Renal cortical epithelial cell (primary cell): ENCODE measurements at places on chromosomes 11 and 22.

- peak; percentile 46 for DNase-seq
Measured at GRCh38 chr11:13668957-13669521, 571 bp downstream of the FAR1 start.

GRCh38 chr11:58578136-58578634 is 678 bp upstream of the ZFP91 start:
- DNase-seq: peak; percentile 99

GRCh38 chr11:82899186-82899820 is 927 bp downstream of the PRCP start:
- no peak for DNase-seq

DNA sequence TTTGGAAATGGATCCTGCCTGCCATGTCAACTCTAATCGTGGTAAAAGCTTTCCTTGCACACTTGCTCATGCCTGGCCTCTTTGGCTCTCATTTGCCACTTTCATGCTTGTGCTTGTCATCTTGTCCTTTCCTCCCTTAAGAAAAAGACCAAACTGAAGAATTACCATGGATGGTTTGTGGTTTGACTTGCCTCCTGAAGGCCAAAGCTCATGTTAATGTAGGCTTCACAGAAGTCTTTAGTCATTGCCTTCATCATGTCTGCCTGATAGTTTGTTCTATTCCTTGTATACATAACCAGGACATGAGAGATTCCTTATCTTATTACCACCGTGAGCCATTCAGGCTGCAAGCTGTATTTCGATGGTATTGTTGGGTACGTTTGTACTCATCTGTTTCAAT is 17.3 kb downstream of the TEAD1 start:
- DNase-seq: no peak

- DNase-seq: no peak
Measured at GRCh38 chr11:116192509-116193210, 580.1 kb downstream of the BUD13 start.

DNA sequence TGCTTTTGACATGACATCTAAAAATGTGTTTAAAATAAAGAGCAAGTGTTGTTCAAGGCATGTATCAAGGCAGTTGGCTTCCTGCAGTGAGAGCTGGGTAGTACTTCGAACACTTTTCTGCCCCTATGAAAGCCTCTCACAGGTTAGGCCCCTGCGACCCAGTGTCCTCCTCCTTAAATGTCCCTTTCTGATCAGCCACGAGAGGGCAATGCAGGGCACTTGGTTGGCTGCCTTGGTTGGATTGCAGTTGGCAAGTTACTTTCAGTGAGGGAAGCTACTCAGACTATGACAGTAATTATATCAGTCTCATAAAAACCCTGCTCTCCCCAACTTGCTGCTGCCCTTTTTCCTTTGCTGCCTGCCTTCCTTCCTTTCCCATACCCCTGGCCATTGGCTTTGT is 743.8 kb downstream of the NTM start:
- DNase-seq: peak; percentile 38

GRCh38 chr22:46122980-46123693 is 27.2 kb upstream of the PPARA start:
- no peak for DNase-seq

- DNase-seq: no peak
Measured at GRCh38 chr22:35899736-35900135, 128.9 kb downstream of the RBFOX2 start.

- DNase-seq: no peak
Measured at GRCh38 chr11:82924522-82925224, 23.1 kb downstream of the DDIAS start.

GRCh38 chr22:43262990-43263644 is 76.2 kb upstream of the TTLL12 start:
- DNase-seq: no peak

DNA sequence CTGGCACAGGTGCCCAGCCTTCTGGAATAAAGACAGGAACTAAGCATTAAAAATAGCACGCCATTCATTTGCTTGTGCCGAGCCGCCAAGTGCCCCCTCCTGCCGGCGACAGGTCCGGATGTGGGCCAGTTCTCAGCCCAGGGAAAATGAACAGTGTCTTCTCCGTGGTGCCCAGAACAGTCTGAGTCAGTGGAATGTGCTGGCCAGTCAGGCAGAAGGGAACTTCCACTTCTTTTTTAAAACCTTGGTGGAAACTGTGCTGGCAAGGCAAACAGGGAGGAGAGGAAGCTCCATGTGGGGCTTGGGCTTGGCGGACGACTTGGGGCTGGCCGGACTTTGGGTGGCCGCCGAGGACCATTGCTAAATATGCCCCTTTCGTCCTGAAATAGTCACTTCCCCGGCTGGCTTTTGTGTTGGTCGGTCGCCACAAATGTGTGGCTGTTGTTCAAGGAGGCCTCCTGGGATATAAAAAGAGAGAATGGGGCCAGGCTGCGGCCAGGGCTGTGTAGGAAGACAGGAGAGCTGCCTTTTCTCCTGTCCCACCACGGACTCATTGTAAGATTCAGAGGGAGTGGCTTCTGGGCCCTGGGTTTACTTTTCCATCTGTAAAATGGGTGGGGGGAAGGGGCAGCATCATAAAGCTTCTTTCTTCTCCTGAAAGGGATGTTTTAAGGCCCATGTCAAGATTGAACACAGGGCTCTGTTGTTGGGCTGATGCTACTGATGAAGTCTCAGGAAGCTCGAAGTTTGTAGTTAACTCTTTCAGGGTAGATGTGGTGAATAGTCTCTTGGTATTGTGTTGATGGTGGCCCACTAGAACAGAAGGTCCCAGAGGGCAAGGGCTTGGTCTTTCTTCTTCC is 101.0 kb downstream of the PTPRJ start:
- peak; percentile 91 for DNase-seq

DNA sequence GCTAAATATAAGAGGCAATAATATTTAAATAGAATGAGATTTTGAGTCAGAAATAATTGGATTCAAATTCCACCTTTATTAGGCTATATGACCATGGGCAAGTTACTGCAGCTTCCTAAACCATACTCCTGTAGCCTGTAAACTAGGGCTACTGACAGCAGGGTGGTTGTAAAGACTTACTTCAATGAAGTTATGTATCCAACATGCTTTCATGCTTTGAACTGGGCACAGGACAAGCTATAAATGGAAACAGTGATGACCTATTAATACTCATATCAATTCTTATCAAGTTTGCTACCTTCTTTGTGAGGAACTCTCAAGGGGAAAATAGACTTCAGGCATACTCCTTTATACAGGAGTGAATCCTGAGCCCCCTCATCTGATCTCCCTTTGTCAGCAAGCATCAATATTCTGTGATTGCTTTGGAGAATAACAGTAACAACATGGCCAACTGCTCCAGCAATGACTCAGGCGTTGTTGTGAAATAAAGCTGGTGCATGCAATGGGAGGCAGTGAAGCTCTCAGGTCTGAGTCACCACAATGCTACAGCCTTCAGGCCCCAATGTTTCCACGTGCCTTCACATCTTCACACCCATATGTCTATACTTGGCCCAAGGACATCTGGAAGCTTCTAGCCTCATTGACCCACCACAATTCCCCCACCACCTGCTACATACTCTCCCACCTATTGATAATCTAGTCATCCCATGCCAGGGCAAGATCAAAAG is 102.5 kb downstream of the KCNA4 start:
- DNase-seq: no peak

- DNase-seq: no peak
Measured at GRCh38 chr22:41681616-41682015, 7.1 kb downstream of the SNU13 start.

- no peak for DNase-seq
Measured at GRCh38 chr22:35746248-35746647, 28.6 kb downstream of the APOL5 start.

GRCh38 chr11:9739123-9739900 is 75.4 kb downstream of the SWAP70 start:
- no peak for DNase-seq

DNA sequence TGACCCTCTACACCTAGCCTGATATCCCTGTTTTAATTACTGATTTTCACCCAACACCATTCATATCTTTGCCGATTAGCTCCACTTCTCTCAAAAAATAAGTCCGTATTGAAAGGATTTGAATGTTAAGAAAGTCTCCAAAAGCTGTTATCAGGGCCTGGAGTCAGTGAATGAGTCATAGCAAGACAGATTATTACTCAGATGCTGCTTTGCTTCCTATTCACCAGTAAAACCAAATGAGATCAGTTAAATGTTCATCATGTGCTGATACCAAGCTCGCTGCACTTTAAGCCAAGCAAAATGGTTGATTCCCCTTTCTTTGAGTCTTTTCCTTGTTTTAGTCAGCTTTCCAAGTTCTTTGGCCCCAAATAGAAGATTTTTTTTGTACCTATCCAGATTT is 228.4 kb downstream of the FAT3 start:
- DNase-seq: peak; percentile 41

- DNase-seq: peak; percentile 53
Measured at GRCh38 chr11:12526789-12527188, 147.4 kb upstream of the TEAD1 start.

DNA sequence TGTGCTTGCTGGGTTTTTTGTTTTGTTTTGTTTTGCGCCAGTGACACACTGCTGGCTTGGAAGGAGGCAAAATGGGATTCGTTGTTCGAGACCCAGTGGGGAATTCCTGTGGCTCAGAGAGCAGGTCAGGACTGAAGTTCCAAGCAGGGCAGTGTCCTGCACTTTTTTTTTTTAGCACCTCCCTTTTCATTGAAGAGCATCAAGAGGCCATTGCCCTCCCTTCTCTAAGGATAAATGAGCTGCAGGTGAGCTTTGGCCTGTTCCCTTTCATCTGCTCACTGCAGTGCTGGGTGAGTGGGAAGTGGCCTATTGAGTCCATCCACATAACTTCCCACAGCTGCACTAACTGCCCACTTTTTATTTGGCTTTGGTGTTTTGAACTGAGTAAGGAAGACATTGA is 87.8 kb downstream of the ARHGAP42 start:
- peak; percentile 94 for DNase-seq

- DNase-seq: no peak
Measured at GRCh38 chr11:68461575-68461917, 994 bp downstream of the PPP6R3 start.

DNA sequence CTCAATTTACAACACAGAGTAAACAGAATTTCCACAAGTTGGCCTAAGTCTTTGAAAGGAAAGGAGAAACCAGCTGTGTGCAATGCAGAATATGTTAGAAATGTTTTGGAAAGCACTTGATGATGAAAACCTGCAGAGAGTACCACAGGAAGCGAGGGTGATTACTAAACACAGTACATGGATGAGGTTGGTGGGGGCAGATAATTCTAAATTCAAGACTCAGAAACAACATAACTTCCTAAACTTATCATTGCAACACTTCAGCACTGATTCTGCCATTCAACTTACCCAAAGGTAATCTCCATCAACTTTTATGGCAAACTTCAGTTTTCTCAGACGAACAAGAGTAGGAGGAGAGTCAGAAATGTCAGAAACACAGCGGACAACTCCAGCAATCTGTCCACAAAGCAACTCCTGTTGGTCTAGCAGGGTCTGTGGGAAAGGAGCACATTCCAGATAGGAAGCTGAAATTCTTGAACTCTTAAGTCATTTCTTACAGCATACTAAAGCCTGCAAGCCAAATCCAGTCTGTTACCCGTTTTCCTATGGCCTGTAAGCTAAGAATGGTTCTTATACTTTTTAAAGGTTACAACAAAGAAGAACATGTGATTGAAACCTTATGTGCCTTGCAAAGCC is 6.8 kb downstream of the HPS4 start:
- DNase-seq: peak; percentile 71

GRCh38 chr11:72998676-72999075 is 143.4 kb downstream of the FCHSD2 start:
- DNase-seq: no peak

DNA sequence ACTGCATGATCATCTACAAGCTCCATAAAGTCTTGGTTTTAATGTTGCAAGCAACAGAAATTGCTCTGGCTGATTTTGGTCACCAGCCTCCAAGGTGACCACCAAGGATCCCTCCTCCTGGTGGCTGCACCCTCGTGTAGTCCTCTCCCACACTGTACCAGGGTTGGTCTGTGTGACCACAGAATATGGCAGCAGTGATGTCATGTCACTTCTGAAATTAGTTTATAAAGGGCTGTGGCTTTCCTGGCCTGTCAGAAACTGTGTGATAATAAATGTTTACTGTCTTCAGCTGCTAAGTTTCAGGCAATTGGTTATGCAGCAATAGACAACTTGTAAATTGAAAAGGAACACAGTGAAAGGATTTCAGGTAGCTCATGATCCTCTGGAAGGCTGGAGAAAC is 5.3 kb upstream of the PRDM11 start:
- DNase-seq: no peak

- DNase-seq: peak; percentile 23
Measured at GRCh38 chr11:128938156-128938885, 4.3 kb downstream of the TP53AIP1 start.

DNA sequence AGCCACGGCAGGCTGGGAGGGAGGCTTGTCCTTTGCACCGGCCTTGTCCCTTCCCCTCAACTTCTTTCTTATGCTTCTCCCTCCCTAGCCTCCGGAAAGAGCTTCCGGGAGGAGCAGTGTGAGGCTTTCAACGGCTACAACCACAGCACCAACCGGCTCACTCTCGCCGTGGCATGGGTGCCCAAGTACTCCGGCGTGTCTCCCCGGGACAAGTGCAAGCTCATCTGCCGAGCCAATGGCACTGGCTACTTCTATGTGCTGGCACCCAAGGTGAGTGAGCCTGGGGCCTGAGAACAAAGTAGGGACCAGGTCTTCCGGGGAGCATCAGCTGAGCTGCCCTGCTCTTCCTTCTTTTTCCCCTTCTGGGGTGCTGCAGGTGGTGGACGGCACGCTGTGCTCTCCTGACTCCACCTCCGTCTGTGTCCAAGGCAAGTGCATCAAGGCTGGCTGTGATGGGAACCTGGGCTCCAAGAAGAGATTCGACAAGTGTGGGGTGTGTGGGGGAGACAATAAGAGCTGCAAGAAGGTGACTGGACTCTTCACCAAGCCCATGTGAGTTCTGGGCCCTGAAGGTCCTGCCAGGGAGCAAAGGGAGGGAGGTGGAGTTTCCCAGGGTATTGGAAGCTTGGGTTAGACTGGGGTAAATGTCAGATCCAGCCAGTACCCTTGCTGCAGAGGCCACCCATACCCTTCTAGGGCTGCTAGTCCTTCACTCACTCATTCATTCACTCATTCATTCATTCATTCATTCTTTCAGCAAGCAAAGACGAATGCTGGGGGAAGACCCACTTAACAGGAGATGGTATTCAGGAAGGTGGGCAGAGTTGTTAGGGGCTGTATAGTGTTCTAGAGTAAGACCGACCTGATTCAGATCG is 22.6 kb downstream of the ADAMTS15 start:
- DNase-seq: no peak

DNA sequence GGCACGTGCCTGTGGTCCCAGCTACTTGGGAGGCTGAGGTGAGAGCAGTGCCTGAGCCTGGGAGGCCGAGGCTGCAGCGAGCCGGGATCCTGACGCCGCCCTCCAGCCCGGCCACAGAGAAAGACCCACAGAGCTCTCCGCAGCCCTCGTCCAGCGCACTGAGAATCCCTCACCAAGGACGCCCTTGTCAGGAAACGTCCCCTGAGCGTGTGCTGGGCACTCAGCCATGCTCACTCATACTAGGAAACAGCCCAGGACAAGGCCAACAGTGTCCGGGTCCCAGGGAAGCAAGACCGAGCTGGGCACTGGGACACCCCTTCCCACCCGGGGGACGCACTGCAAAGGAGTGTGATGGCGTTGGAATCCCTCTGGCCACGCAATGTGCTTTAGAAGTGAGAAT is 14.5 kb downstream of the DEAF1 start:
- no peak for DNase-seq
